T-helper 17 cell (primary cell): ENCODE measurements at places on chromosomes 3 and 15. TPM values are rescaled to one million over a fixed set of nuclear protein-coding genes. Genes with fewer than 3 reads are reported as not detected.

DNA sequence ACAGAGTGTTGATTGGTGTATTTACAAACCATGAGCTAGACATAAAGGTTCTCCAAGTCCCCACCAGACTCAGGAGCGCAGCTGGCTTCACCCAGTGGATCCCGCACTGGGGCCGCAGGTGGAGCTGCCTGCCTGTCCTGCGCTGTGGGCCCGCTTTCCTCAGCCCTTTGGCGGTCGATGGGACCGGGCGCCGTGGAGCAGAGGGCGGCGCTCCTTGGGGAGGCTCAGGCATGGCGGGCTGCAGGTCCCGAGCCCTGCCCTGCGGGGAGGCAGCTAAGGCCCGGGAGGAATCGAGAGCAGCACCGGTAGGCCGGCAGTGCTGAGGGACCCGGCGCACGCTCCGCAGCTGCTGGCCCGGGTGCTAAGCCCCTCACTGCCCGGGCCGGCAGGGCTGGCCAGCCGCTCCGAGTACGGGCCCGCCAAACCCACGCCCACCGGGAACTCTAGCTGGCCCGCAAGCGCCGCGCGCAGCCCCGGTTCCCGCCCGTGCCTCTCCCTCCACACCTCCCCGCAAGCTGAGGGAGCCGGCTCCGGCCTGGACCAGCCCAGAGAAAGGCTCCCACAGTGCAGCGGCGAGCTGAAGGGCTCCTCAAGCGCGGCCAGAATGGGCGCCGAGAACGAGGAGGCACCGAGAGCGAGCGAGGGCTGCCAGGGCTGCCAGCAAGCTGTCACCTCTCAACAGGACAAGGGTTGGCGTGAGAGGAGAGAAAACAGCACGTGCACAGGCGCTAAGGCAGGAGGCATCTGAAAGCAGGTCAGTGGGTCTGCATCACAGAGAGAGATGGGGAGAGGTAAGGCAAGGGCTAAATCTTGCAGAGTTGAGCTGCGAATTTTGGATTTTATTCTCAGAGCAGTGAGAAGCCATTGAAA lies 5.9 kb upstream of the EPB42 start:
- H3K27ac ChIP-seq, result no peak overlapping the region
- no peak overlapping the region for H3K4me3 ChIP-seq
- peaks cover 8% of the 10 kb centered on the region for H3K4me1 ChIP-seq

GRCh38 chr3:61608072-61608471 lies 46.7 kb downstream of the PTPRG start:
- H3K4me3 ChIP-seq, result no peak overlapping the region
- DNase-seq, result no peak
- no peak overlapping the region for H3K27ac ChIP-seq
- H3K27me3 ChIP-seq, result no peaks in the 10 kb centered on the region
- no peaks in the 10 kb centered on the region for H3K4me1 ChIP-seq

DNA sequence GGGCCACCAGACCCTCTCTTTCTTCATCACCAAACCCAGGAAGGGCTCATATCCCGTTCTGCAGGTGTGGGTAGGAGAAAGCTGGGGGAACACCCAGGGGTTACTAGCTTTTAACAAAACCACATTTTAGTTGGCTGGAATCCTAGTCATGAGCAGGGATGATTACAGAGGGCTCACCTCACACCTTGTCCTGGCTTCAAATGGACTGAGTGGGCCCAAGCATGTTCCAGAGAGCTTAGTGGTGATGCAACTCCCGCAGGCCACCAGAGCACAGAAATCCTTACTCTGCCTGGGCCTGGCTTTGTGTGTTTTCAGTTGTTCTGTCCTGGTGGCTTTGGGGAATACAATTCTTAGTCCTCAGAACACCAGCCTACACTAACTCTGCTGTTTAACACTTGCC lies 56.8 kb upstream of the RYK start:
- H3K4me3 ChIP-seq, result no peak overlapping the region
- DNase-seq, result no peak
- peaks cover 7% of the 10 kb centered on the region for H3K4me1 ChIP-seq
- H3K27ac ChIP-seq, result no peak overlapping the region
- H3K36me3 ChIP-seq, result no peaks in the 10 kb centered on the region

Gene LDHAL6B
- not detected for total RNA-seq

Gene TMCO5A
- not detected for total RNA-seq

- H3K27me3 ChIP-seq, result no peaks in the 10 kb centered on the region
- no peak for DNase-seq
- H3K4me3 ChIP-seq, result no peak overlapping the region
- H3K27ac ChIP-seq, result no peak overlapping the region
- peaks cover 27% of the 10 kb centered on the region for H3K4me1 ChIP-seq
Observed at GRCh38 chr3:127670229-127670559, 2.6 kb upstream of the ABTB1 start.

Gene ZNF619
- 8.4 TPM for total RNA-seq

Gene PLAAT1
- total RNA-seq, result 3.8 TPM

Gene FRMD5
- not detected for total RNA-seq

DNA sequence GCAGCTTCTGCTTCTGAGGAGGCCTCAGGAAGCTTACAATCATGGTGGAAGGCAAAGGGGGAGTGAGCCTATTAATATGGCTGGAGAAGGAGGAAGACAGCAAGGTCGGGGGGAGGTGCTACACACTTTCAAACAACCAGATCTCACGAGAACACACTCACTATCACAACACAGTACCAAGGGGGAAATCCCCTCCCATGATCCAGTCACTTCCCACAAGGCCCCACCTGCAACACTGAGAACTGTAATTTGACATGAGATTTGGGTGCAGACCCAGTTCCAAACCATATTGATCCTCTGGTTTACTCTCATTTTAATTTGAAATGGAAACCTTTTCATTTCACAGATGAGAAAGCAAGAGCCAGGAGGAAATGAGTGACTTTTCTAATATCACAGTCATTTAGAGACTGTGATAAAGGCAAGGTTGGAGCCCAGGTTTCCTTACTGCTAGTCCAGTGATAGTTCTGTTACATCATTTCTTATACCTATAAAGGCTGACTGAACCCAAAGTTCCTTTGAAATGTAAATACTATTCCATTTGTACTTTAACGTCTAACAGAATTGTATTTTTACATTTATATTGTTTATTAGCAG lies 105.8 kb upstream of the GAP43 start:
- H3K27me3 ChIP-seq, result peaks cover 13% of the 10 kb centered on the region
- no peak overlapping the region for H3K4me3 ChIP-seq
- H3K4me1 ChIP-seq, result peaks cover 17% of the 10 kb centered on the region
- H3K27ac ChIP-seq, result no peak overlapping the region
- H3K36me3 ChIP-seq, result no peaks in the 10 kb centered on the region

- peaks cover 9% of the 10 kb centered on the region for H3K4me1 ChIP-seq
- no peaks in the 10 kb centered on the region for H3K27me3 ChIP-seq
- peak overlapping the region; percentile 42 for H3K4me3 ChIP-seq
- no peak overlapping the region for H3K27ac ChIP-seq
Observed at GRCh38 chr15:56786966-56787365, 53.7 kb upstream of the ZNF280D start.

DNA sequence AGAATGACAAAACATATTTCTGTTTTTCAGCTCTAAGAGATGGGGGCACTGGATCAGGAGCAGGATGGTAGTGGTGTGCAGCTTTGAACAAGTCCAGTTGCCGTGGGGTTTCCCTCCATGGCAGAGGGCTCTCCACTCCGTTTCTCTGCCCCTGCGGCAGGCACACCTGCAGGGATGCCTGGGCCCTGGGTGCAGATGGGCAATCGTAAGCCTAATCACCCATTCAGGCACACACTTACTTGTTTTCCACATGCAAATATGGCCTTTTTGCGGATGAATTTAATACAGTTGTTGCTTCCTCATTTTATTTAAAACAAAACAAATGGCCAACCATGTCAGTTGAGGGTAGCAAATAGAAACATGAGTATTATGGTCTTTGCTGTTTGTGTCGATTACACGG lies 85.1 kb downstream of the LPP start:
- no peaks in the 10 kb centered on the region for H3K27me3 ChIP-seq
- H3K27ac ChIP-seq, result no peak overlapping the region
- no peak overlapping the region for H3K4me3 ChIP-seq
- H3K4me1 ChIP-seq, result peaks cover 40% of the 10 kb centered on the region

- H3K36me3 ChIP-seq, result no peaks in the 10 kb centered on the region
- H3K4me1 ChIP-seq, result no peaks in the 10 kb centered on the region
- H3K27ac ChIP-seq, result no peak overlapping the region
- no peak overlapping the region for H3K4me3 ChIP-seq
- no peaks in the 10 kb centered on the region for H3K27me3 ChIP-seq
Observed at GRCh38 chr3:20849975-20850374, 664.0 kb upstream of the SGO1 start.

- H3K4me3 ChIP-seq, result no peak overlapping the region
- no peaks in the 10 kb centered on the region for H3K36me3 ChIP-seq
- no peaks in the 10 kb centered on the region for H3K4me1 ChIP-seq
- no peak for DNase-seq
- no peaks in the 10 kb centered on the region for H3K27me3 ChIP-seq
Observed at GRCh38 chr3:96000966-96001365, 813.4 kb upstream of the EPHA6 start.

Gene FAM107A
- total RNA-seq, result not detected

DNA sequence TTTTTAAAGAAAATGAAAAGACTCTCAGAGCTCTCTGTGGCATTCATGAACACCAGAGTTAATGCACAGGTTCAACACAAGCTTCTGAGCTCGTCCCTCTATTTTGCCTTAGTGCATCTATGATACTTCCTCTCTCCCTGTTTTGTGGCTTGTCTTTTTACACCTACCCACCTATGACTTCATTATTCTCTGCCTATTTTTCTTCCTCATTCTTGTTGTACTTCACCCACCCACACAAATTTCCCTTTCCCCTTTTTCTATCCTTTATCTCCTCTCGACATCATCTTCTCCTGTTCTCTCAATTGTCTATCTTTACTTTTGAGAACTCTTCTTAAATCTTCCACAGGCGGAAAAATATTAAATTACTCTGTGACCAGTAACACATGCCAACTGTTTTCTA lies 48.6 kb downstream of the OR5H15 start:
- no peak for DNase-seq
- peaks cover 25% of the 10 kb centered on the region for H3K27me3 ChIP-seq
- H3K27ac ChIP-seq, result no peak overlapping the region
- H3K4me3 ChIP-seq, result peak overlapping the region; percentile 43
- H3K4me1 ChIP-seq, result peaks cover 6% of the 10 kb centered on the region
- H3K36me3 ChIP-seq, result peaks cover 2% of the 10 kb centered on the region

GRCh38 chr15:48896869-48897814 lies 19.2 kb downstream of the EID1 start:
- no peak for DNase-seq
- peaks cover 3% of the 10 kb centered on the region for H3K36me3 ChIP-seq
- no peak overlapping the region for H3K27ac ChIP-seq

Gene TOPAZ1
- not detected for total RNA-seq

- no peak overlapping the region for H3K27ac ChIP-seq
- H3K27me3 ChIP-seq, result no peaks in the 10 kb centered on the region
- peaks cover 29% of the 10 kb centered on the region for H3K4me1 ChIP-seq
Observed at GRCh38 chr3:138799822-138800221, 34.9 kb downstream of the PIK3CB start.

DNA sequence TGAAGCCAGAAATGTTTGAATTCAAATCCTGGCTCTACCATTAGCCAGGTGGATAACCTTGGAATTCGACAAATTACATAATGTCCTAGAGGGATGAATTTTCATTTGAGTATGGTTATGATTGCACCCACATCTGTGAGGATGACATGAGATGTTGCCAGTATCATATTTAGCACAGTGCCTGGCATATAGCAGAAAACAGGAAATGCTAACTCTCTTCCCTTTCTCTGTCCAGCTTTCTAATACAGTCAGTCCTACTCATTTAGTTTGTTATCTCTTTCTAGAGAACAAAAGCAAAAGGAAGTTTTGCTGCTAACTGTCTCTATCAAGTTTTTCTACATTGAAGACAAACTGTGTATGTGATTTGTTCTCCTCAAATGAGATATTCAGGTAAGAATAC lies 231.7 kb downstream of the CPNE4 start:
- H3K27ac ChIP-seq, result no peak overlapping the region
- no peaks in the 10 kb centered on the region for H3K4me1 ChIP-seq
- no peak for DNase-seq
- H3K4me3 ChIP-seq, result no peak overlapping the region
- no peaks in the 10 kb centered on the region for H3K36me3 ChIP-seq

DNA sequence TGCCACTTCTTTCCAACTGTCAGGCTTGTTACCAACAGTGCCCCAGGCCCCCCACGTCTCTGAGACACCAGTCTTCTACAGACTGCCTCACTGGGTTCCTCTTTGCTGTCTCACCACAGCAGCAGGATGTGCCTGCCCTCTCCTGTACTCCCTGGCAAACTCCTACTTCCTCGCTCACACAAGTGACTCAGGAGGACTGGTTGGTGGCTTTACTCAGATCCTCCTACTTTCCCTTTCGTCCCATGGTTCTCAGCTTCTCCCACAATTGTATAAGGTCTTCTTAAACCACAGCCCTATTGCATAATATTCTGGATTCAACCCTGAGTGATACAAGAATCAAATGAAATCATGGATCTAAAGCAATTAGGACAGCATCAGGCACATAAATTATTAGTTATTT lies 246.6 kb upstream of the PROK2 start:
- no peak overlapping the region for H3K4me3 ChIP-seq
- no peaks in the 10 kb centered on the region for H3K27me3 ChIP-seq
- H3K4me1 ChIP-seq, result no peaks in the 10 kb centered on the region
- no peaks in the 10 kb centered on the region for H3K36me3 ChIP-seq

GRCh38 chr15:59039225-59039624 lies 51.8 kb downstream of the RNF111 start:
- H3K4me3 ChIP-seq, result no peak overlapping the region
- H3K27ac ChIP-seq, result peak overlapping the region; percentile 81
- no peaks in the 10 kb centered on the region for H3K27me3 ChIP-seq
- H3K36me3 ChIP-seq, result peaks cover 5% of the 10 kb centered on the region

Gene THAP10
- total RNA-seq, result 1.1 TPM

Gene HMCES
- 55.3 TPM for total RNA-seq

- H3K36me3 ChIP-seq, result peaks cover 2% of the 10 kb centered on the region
- peak overlapping the region; percentile 32 for H3K27ac ChIP-seq
- H3K27me3 ChIP-seq, result peaks cover 6% of the 10 kb centered on the region
- DNase-seq, result no peak
- no peak overlapping the region for H3K4me3 ChIP-seq
Observed at GRCh38 chr3:127693336-127693843, 20.6 kb downstream of the ABTB1 start.

- H3K27ac ChIP-seq, result no peak overlapping the region
- no peak for DNase-seq
- no peak overlapping the region for H3K4me3 ChIP-seq
- H3K27me3 ChIP-seq, result no peaks in the 10 kb centered on the region
- no peaks in the 10 kb centered on the region for H3K4me1 ChIP-seq
Observed at GRCh38 chr3:175857666-175858270, 998.6 kb downstream of the NAALADL2 start.

Gene ZNF445
- total RNA-seq, result 10.6 TPM

Gene RARRES1
- total RNA-seq, result not detected

- H3K27me3 ChIP-seq, result no peaks in the 10 kb centered on the region
- peaks cover 2% of the 10 kb centered on the region for H3K36me3 ChIP-seq
- H3K4me3 ChIP-seq, result no peak overlapping the region
- no peak overlapping the region for H3K27ac ChIP-seq
- peaks cover 15% of the 10 kb centered on the region for H3K4me1 ChIP-seq
Observed at GRCh38 chr15:32956006-32956405, 238.2 kb downstream of the GREM1 start.

Gene BOC
- not detected for total RNA-seq

- peak overlapping the region; percentile 95 for H3K4me3 ChIP-seq
- H3K27me3 ChIP-seq, result no peaks in the 10 kb centered on the region
- peaks cover 25% of the 10 kb centered on the region for H3K4me1 ChIP-seq
- no peaks in the 10 kb centered on the region for H3K36me3 ChIP-seq
- no peak for DNase-seq
- H3K27ac ChIP-seq, result peak overlapping the region; percentile 90
Observed at GRCh38 chr15:40309344-40309862, 1.7 kb upstream of the PLCB2 start.
